ENCODE measurements at places on chromosomes 5 and 9.

DNA sequence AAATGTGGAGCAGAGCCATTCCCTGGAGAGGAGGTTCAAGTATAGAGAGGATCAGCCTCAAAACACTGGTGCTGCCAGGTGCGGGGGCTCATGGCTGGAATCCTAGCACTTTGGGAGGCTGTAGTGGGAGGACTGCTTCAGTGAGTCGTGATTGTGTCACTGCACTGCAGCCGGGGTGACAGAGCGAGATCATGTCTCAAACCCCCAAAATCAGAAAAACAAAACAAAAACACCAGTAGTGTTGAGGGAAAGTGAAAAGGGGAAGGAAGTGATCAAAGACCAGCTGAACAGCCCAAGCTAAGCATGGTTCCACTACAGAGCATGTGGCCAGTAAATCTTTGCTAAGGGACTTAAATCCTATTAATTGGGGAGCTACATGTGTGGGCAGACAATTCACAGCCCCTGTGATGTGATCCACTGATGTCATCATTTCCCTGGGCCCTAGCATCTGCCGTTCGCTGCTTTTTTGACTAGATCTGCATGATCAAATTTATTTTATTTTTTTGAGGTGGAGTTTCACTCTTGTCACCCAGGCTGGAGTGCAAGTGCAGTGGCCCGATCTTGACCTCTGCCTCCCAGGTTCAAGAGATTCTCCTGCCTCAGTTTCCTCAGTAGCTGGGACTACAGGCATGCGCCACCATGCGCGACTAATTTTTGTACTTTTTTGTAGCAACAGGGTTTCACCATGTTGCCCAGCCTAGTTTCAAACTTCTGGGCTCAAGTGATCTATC is 2.7 kb upstream of the PCBD2 start:
- no peak overlapping the region for H3K4me3 ChIP-seq
- H3K27ac ChIP-seq = no peak overlapping the region
- peaks cover 45% of the 10 kb centered on the region for H3K36me3 ChIP-seq
- no peak for DNase-seq

DNA sequence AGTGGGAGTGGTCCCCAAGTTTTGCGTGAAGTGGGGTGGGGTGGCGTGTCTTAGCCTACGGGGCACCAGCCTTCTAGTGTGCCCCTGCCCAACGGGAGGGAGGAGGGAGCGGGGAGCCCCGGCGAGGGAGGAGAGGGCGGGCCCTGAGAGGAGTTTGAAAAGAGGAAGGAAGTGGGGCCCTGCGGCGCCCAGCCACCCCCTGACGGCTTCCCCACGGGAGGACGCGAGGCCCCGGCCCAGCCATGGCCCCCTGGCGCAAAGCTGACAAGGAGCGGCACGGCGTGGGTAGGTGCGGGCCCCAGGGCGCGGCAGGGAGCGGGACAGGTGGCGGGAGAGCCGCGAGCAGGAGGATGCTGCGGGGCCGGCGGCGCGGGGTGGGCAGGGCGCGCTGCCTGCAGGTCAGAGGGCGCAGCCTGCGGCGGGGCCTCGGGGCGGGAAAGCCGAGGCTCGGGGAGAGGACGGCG is at the start of gene DOCK2:
Gene DOCK2 (plus strand): TSS at position 191 of the 464 bp plus-strand sequence. CDS start 52 bp downstream, at position 243.
- H3K4me1 ChIP-seq = peaks cover 15% of the 10 kb centered on the region
- DNase-seq = peak; percentile 14
- peak within 1 kb of the TSS; percentile 16 for H3K4me3 ChIP-seq
- no peaks in the 10 kb centered on the region for H3K36me3 ChIP-seq
- H3K27ac ChIP-seq = peak within 1 kb of the TSS; percentile 86

DNA sequence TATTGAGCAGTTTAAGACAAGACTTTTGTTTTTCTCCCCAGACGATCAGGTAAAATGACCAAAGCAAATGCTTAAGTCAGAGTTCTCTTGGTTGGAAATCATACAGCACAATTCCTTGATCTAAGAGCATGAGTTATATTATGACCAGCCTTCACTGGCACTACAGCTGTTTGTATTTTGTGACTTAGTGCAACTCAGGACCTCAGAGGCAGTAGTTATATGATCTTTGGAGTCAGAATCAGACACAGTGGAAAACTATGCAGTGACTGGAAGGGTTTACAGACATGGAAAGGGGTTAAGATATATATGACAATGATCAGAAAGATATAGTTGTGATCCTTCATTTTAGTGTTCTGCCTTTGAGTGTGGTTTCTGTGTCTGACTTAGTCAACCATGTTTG is 24.3 kb downstream of the RAD23B start:
- no peak overlapping the region for H3K27ac ChIP-seq
- peaks cover 4% of the 10 kb centered on the region for H3K36me3 ChIP-seq
- no peaks in the 10 kb centered on the region for H3K4me1 ChIP-seq
- no peak overlapping the region for H3K4me3 ChIP-seq

GRCh38 chr5:168282120-168282519 is 9.3 kb upstream of the WWC1 start:
- H3K27me3 ChIP-seq = no peaks in the 10 kb centered on the region
- DNase-seq = no peak
- no peaks in the 10 kb centered on the region for H3K36me3 ChIP-seq
- H3K4me1 ChIP-seq = no peaks in the 10 kb centered on the region

DNA sequence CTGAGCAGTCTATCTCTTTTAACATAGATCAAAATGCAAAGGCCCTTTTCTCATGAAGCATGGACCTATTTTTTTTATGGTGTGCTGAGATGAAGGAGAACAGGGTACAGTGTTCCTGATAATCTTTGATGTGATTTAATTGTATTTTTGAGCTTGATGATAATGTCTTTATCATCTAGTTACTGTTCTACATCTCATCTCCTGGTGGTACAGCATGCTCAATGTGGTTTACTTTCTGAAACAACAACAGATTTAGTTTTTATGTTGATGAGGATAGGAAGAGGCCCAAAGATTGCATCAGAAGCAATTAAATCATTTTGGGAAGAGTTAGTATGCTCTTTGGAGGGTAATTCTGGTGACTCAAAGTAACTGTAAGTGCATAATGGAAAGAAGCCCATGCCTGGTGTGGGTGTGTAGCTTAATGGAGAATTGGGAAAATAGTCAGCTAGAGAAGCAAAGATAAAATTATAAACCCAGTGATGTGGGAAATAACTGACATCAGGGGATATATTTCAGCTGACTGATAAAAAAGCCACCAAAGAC is 123.0 kb upstream of the KCNN2 start:
- no peaks in the 10 kb centered on the region for H3K36me3 ChIP-seq
- DNase-seq = no peak
- H3K4me3 ChIP-seq = no peak overlapping the region
- H3K4me1 ChIP-seq = no peaks in the 10 kb centered on the region
- no peaks in the 10 kb centered on the region for H3K27me3 ChIP-seq

- peaks cover 20% of the 10 kb centered on the region for H3K4me1 ChIP-seq
- no peaks in the 10 kb centered on the region for H3K36me3 ChIP-seq
- H3K27ac ChIP-seq = peak overlapping the region; percentile 92
Observed at GRCh38 chr9:94867842-94868312, 141.4 kb downstream of the AOPEP start.

DNA sequence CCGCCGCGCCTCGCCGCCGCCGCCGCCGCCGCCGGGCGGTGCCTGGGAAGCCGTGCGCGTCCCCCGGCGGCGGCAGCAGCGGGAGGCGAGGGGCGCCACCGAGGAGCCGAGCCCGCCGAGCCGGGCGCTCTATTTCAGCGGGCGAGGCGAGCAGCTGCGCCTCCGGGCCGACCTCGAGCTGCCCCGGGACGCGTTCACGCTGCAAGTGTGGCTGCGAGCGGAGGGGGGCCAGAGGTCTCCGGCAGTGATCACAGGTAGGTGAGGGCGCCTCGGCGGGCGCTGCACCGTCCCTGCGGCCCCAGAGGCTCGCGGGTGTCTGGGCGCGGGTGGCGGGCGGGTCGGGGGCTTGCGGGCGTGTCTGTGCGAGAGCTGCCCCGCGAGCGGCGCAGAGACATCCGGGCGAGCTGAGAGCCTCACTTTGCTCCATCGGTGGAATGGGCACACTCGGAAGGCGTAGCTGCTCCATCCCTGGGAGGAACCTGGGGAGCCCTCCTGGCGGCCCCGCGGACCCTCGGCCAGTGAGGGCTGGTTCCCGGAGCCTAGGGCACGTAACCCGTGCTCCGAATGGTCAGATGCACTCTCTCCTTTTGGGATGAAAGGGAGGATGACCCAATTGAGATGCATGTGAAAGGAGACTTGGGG is 864 bp downstream of the PAPPA start:
- H3K27me3 ChIP-seq = no peaks in the 10 kb centered on the region
- H3K4me3 ChIP-seq = peak overlapping the region; percentile 44
- H3K4me1 ChIP-seq = peaks cover 8% of the 10 kb centered on the region
- no peaks in the 10 kb centered on the region for H3K36me3 ChIP-seq

- no peaks in the 10 kb centered on the region for H3K4me1 ChIP-seq
- DNase-seq = no peak
- no peak overlapping the region for H3K4me3 ChIP-seq
- H3K36me3 ChIP-seq = no peaks in the 10 kb centered on the region
- no peak overlapping the region for H3K27ac ChIP-seq
- H3K27me3 ChIP-seq = no peaks in the 10 kb centered on the region
Observed at GRCh38 chr9:91011891-91012290, 210.3 kb downstream of the SYK start.

- H3K27ac ChIP-seq = no peak overlapping the region
- no peaks in the 10 kb centered on the region for H3K27me3 ChIP-seq
- no peaks in the 10 kb centered on the region for H3K4me1 ChIP-seq
- DNase-seq = no peak
- no peaks in the 10 kb centered on the region for H3K36me3 ChIP-seq
Observed at GRCh38 chr5:36089989-36090388, 23.3 kb upstream of the UGT3A2 start.

DNA sequence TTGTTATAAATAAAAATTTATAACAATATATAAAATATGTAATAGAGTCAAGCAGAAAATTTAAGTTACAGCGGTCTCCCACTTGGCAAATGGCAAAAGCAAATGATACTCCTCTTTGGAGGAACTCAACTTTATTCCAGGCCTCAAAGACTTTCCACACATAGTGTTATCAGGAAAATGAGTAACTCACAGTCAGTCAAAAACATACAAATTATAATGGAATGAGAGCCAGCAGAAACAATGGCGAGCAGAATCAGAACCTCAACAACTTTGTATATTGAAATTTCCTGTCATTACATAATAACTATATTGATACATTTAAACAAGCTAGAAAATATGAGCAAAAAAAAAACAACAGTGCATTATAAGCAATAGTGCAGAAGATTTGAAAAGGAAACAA is 45.2 kb downstream of the ABLIM3 start:
- no peaks in the 10 kb centered on the region for H3K27me3 ChIP-seq
- no peaks in the 10 kb centered on the region for H3K4me1 ChIP-seq
- no peak overlapping the region for H3K27ac ChIP-seq
- DNase-seq = no peak
- H3K36me3 ChIP-seq = no peaks in the 10 kb centered on the region

GRCh38 chr9:130331573-130331972 is 66.0 kb downstream of the HMCN2 start:
- H3K27me3 ChIP-seq = no peaks in the 10 kb centered on the region
- peak overlapping the region; percentile 71 for H3K27ac ChIP-seq
- DNase-seq = no peak

- H3K27me3 ChIP-seq = no peaks in the 10 kb centered on the region
- H3K36me3 ChIP-seq = no peaks in the 10 kb centered on the region
- no peak overlapping the region for H3K27ac ChIP-seq
- H3K4me1 ChIP-seq = no peaks in the 10 kb centered on the region
Observed at GRCh38 chr5:108481355-108481931, 99.5 kb upstream of the FBXL17 start.

GRCh38 chr5:138170299-138170698 is 8.1 kb downstream of the BRD8 start:
- no peak overlapping the region for H3K4me3 ChIP-seq
- H3K4me1 ChIP-seq = no peaks in the 10 kb centered on the region
- no peak for DNase-seq
- no peaks in the 10 kb centered on the region for H3K27me3 ChIP-seq
- peaks cover 55% of the 10 kb centered on the region for H3K36me3 ChIP-seq
- H3K27ac ChIP-seq = no peak overlapping the region

DNA sequence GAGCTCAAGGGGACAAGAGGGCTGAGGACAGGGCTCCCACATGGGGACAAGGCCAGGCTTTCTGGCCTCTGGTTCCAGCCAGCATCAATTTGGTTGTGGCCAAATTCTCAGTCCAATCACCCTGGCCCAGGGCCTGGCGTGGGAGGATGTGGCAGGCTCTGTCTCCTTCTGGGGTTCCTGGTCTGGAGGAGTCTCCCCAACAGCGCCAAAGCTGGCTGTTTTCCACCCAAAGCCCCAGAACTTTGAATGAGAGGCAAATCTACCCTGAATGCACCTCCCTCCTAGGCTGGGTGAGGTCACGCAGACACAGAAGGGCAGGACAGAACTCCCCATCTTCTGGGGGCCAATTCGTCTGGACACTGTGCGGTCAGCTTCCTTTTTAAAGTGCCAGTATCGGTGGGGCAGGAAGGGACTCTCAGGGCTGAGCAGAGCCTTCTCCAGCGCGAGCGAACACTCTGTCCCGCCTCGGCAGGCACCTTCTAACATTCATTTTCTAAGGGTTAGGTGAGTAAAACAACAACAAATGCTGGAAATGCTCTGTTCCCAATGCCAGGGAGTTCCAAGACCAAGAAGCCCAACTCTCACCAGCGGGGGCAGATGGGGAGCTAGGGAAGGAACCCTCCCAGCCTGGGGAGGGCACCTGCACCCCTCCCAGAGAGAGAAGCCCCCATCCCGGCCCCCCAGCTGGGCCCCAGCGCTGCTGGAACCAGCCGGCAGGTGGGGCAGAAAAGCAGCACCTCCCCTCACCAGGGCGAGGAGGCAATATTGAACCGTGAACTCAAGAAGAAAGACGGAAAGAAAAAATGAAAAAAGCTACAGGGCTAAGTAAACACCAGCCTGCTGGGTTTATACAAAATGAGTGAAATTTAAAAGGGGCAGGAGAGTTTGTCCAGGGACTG is 3.7 kb upstream of the DPM2 start:
- no peak for DNase-seq
- H3K27me3 ChIP-seq = no peaks in the 10 kb centered on the region
- no peak overlapping the region for H3K4me3 ChIP-seq
- peaks cover 67% of the 10 kb centered on the region for H3K36me3 ChIP-seq
- peaks cover 61% of the 10 kb centered on the region for H3K4me1 ChIP-seq

DNA sequence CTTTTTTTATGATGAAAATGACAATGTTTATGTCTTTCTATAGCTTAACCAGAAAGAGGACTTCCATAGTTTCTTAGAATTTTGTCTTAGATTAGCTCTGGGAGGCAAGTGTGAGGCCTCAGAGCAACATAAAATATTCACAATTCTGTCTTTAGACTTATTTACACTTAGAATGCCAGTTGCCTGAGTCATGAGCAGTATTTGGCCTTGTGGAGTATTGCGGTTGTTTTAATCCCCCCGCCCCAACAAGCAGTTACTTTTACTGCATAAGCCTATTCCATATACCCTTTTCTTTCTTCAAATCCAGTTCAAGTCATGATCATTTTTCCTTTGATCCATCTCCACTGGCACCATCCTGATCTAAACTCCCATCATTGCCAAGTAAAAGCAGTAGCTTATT is 198.0 kb upstream of the EGFLAM start:
- no peak overlapping the region for H3K27ac ChIP-seq
- no peaks in the 10 kb centered on the region for H3K4me1 ChIP-seq
- DNase-seq = no peak

GRCh38 chr9:131854896-131855613 is 115.2 kb upstream of the RAPGEF1 start:
- DNase-seq = no peak
- no peak overlapping the region for H3K4me3 ChIP-seq
- H3K36me3 ChIP-seq = no peaks in the 10 kb centered on the region

- H3K36me3 ChIP-seq = no peaks in the 10 kb centered on the region
- H3K4me3 ChIP-seq = no peak overlapping the region
- H3K27ac ChIP-seq = no peak overlapping the region
- no peak for DNase-seq
- H3K27me3 ChIP-seq = no peaks in the 10 kb centered on the region
- peaks cover 11% of the 10 kb centered on the region for H3K4me1 ChIP-seq
Observed at GRCh38 chr9:35526087-35526801, 36.3 kb downstream of the RUSC2 start.
